ENCODE measurements at places on chromosomes 5 and 9. TPM values are rescaled to one million over a fixed set of nuclear protein-coding genes. Genes with fewer than 3 reads are reported as not detected.
A peak's percentile ranks its signal among the peaks of the same experiment; 100 is the strongest.

DNA sequence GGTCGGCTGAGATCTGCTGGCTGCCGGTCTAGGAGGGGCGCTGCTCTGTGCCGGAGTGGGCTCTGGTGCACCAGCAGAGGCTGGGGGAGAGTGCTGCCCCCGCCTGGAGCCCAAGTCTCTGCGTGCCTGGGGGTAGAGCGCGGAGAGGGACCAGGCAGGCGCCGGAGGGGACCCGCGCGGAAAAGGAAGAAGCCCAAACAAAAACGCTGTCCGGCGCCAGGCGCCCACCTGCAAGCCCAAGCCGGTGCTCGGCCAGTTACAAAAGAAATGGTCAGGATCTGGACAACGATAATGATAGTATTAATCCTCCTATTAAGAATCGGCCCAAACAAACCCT, 571 bp upstream of the S1PR3 start:
- no peak for DNase-seq

DNA sequence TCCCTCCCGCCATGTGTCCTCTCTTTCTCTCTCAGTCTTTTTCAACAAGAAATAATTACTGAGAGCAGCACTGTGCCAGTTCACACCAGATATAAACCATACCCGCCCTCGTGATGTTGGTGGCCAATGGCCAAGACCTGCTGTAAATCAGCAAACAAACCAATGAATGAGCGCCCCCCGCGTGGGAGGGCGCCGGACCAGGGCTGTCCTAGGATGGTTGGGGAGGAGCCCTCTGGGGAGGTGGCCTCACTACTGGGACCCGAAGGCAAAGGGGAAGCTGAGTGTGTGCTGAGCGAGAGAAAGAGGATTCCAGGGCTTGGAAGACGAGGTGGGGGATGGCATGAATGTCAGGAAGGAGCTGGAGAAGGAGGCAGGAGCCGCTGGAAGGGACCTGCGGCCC, 51.2 kb upstream of the BARHL1 start:
- no peak for DNase-seq

DNA sequence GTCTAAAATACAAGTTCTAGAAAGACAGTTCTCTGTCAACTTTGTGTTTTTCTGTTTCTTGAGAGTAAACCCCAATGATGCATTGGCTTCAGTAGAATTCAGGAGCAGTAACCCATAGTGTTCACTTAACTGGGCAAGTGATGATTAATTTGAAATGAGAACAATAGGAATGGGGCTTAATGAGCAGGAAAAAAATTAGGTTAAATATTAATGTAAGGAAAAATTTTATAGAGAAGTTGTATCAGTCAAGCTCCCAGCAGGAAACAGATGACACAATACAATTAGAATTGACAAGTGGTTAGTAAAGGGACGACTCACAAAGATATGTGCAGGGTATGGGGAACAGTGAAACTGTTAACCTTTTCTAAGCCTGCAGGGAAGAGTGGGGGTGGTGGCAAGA, 38.2 kb downstream of the ENTREP1 start:
- DNase-seq = no peak

DNA sequence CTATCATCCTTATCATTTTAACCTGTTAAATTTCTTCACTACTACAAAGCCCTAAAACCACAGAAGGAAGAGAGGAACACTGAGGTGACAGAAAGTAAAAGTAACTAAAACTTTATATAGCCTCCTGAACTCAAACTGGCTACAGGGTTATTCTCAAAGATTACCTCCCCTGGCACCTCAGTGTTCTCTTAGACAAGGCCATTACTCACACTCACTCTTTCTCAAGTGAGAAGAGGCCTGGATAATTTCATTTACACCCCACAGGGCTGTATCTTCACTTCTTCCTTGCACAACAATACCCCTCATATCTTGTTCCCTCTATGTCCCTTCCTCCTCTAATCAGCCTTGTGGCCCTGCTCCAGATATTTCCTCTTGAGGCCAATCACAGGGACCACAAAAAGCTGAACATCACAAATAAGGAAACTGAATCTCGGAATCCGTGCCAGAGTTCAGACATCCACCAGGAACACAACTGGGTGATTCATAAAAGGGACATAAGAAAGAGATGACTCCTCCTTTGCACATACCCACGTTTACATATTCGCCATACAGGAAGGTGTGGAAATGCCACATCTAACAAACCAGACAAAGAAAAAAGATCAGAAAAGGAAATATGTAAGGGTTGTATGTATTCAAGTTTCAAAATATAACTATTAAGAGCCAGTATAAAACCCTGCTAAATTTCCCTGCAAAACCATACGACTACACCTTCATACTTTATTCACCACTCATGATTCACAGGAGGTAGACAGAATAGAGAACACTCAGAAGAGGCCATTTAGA, 1.7 kb upstream of the KLHL3 start:
- peak; percentile 48 for DNase-seq

DNA sequence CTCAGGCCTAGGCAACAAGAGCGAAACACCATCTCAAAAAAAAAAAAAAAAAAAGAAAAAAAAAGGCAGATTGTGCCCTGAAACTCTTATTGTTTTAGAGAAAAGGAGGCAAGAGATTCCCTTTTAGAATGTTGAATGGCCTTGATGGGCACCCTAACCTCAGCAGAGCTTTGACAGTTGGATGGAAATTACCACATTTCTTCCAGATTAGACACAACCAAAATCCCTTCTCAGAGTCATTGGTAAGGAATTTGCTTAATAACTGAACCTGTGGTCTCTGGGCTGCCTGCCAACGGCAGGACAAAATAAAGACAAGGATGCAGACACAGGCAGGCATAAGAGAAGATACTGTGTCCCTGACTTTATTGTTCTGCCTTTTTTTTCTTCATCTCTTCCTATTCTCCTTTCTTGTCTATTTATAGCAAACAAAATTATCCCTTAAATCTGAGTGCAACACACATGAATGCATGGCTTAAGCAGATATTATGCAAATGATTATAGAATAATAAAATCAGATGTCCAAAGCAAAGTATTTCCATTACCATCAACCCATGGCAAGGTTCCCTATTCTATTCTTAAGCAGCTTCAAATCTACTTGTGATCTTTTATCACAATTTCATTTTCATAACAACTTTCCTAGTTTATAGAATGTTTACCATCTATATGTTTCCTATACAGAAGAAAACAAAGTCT, 37.3 kb upstream of the TRIO start:
- no peak for DNase-seq

DNA sequence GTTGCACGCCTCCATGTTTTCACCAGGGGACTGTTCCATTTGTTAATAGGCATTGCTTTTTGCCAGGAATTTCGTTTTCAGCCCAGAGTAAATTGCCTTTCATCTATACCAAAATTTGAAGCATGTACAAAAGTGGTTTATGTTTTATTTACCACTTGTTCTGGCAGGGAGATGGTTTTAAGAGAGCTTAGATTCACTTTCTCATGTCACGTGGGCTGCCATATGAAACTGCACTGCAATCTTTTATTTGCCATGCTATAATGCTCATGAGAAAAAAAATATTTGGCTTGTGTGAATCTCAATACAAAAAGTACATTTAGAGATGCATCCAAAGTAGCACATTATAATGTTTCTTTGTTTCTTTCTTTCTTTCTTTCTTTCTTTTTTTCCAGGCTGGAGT, 284.1 kb upstream of the GRIA1 start:
- DNase-seq = no peak

DNA sequence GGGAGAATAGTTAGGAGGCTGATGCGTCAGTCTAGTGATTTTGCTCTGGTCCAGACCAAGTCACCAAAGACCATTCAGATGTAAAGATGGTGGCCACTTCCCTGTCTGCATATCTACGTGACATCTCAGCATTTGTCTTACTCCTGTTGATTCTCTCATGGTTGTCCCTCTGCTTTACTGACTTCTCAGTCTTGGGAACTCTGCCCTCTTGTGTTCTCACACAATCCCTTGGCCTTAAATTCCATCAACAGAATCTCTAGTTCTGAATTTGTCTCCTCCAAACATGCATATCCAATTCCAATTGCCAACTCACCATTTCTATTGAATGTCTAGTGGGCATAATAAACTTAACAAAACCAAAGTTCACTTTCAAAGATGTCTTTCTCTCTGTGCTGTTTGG, 147.8 kb downstream of the SLC24A2 start:
- DNase-seq = no peak

DNA sequence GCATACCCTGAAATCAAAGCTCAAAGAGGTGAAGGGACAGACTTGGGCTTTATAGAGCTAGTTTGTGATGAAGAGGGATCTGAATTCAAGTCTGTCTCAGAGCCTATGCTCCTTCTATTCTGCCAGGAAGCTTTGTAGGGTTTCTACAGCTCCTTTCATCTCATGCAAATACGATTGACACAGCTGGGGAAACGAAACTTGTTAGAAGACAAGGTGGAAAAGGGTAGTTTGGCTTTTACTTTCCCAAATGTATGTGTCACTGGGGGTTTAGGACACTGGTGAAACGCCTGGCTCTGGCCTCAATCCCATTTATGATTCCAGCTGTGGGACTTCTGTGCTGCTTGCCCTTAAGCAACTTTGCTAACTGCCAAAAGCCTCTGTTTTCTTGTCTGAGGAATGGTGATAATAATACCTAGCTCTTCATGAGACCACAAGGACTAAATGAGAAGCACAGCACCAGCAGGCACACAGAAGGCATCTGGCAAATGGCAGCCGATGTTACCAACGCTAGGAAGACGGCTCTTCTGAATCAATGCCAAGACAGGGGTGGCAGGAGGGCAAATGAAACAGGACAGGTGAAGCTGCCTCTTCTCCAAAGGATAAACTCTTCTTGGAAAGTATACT, 70.3 kb upstream of the EQTN start:
- no peak for DNase-seq

GRCh38 chr5:167937635-167937998, 353.8 kb upstream of the WWC1 start:
- DNase-seq = no peak

DNA sequence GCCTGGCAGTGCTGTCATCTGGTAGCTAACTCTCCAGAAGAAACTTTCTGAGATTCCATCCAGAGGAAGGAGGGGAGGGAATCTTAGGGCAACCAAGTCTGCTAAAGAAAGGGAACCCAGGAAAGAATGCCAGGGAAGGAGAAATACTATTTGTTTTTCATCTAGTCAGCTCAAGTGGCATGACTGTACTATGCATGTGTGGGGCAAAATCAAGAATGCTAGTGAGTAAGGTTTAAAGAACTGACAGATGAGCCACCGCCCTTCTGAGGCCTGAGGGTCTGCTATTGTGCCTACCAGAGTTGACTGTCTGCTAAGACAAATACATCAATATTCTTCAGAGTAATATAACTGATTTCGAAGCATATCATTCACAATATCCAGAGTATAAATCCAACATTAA, 204.2 kb downstream of the SLC12A2 start:
- no peak for DNase-seq

- DNase-seq = no peak
Measured at GRCh38 chr5:169917500-169917899, 62.8 kb downstream of the INSYN2B start.

DNA sequence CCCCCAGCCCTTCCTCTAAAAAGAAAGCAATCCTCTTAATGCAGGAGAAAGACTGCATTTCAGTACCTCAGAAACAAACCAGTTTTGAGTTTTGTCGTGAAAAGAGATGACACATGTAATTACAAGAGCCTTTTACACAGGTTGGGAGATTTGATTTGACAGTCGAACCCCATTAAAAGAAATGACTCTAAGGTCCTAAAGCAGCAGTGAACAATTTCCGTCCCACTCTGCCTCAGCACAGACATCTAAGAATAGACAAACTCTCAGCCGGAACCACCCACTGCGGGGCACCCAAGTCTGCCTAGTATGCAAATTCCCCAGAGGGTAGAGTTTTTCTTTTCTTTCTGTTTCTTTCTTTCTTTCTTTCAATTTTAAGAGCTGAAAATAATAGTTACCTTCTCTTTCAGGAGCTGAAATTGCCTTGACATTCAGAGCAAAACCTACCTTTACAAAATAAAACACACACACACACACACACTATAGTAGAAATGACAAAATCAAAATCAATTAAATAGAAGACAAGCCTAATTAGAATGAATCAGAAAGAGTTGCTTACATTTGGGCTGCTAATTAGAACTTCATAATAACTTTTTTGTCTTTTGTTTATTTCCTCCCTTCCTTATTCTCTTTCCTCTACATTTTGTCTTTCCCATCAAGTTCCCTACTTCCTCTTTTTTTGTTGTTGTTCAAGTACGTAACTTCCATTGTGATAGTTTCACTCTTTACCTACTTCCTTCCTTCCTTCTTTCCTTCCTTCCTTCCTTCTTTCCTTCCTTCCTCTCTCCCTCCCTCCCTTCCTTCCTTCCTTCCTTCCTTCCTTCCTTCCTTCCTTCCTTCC, 65.1 kb downstream of the BASP1 start:
- peak; percentile 7 for DNase-seq

The SLC9A3 gene
- 3.3 TPM for total RNA-seq

The SHC3 gene
- total RNA-seq = not detected

The PITX1 gene
- 0.31 TPM for total RNA-seq

The FEM1C gene
- 16.6 TPM for total RNA-seq

The CHSY3 gene
- total RNA-seq = not detected
